T-helper 17 cell (primary cell): ENCODE measurements at places on chromosomes 3 and 15. TPM values are rescaled to one million over a fixed set of nuclear protein-coding genes. Genes with fewer than 3 reads are reported as not detected.

DNA sequence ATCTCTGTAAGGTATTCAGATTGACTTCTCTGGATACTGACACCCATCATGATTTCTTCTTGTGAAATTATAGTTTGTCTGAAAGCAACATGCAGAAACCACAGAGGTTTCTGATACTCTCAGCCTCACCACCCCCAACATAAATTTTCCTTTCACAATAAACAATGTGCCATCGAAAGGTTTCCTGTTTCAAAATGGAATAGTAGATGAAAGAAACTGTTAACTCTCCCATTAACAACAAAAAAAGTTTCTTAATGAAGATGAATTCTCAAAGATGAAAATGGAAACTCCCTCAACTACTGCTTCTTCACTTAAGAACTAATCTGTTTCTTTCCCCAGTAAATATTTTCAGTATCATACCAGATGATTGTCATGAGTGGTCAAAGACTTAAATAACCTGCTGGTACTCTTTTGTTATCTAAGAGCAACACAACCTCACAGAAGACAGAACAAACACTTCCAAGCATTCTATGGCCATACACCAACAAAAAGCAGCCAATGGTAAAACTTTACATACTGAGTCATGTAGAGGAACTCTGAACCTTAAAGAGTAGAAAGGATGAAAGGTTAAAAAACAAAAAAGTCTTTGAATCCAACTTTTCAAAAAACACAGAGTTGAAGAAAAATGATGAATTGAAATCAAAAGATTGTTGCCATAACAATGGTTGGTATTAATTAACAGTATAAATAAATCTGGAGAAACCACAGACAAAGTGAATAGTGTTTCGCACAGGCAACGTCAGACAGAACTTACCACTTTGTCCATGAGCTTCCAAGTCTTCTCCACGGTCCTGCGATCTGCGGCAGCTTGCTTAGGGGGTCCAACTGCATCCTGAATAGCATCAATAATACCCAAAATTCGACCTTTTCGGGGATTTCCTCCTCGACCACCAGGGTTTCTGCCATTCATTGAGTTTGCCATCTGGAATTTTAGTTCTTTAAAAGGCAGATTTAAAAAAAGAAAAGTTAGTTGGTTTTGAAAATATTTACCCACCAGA lies 1.9 kb downstream of the CBLB start:
- no peak for DNase-seq

Gene KIF23
- total RNA-seq: 4.3 TPM

Gene KIF7
- 0.05 TPM for total RNA-seq

Gene TUSC7
- not detected for total RNA-seq

DNA sequence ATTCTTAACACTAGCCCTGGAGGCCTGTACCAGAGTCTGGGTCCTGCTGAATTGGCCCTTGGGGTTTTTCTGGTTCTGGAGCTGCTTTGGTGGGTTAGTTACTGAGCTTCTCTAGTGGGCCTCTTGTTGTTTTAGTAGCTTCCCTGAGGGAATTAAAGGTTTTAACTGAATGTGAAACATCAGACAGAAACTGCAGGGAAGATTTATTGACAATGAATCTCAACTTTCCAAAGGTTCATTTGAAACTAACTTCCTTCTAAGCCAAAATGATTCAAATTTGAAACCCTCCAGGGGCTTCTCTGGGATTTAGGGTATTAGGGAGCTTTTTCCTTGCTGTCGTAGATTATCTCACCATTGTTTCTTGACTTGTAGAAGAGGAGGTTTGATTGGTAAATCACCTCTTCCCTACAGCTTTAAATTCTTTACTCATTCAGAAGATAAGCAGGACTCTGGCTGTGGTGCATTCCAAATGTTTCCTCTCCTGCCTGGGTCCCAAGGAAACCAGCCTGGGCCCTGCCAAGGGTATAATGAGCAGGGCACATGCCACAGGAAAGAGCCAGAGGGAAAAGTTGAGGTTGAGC lies 71.0 kb downstream of the TP63 start:
- no peak for DNase-seq

GRCh38 chr3:158671821-158672214 lies 630 bp downstream of the LXN start:
- DNase-seq: no peak

DNA sequence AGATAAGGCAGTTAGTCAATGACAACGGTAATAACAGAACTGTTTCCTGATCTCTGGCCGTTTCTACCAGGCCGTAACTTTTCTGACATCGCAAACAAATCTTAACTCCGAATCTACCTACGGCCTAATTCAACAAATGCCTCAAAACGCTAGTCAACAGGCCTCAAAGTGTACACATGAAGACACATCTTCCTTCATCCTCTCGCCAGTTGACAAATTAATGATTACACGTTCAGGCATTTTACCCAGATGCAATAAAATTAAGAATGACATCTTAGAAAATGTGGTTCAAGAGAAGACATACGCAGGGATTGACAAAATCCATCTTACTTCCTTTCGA lies 1.5 kb downstream of the SFMBT1 start:
- no peak for DNase-seq

Gene CTXN2
- not detected for total RNA-seq

GRCh38 chr3:25130724-25131520 lies 297.1 kb upstream of the RARB start:
- no peak for DNase-seq

Gene NEO1
- total RNA-seq: 22.9 TPM

GRCh38 chr3:127808197-127808596 lies 14.1 kb downstream of the MGLL start:
- DNase-seq: no peak

Gene ZKSCAN7
- total RNA-seq: 0.81 TPM

- DNase-seq: peak; percentile 11
These were observed 843 bp downstream of the GLCE start for GRCh38 chr15:69161079-69161877.

GRCh38 chr3:78347176-78347575 lies 1307.3 kb downstream of the ROBO2 start:
- no peak for DNase-seq

- no peak for DNase-seq
These were observed 81.9 kb downstream of the CHL1 start for GRCh38 chr3:278300-279064.

DNA sequence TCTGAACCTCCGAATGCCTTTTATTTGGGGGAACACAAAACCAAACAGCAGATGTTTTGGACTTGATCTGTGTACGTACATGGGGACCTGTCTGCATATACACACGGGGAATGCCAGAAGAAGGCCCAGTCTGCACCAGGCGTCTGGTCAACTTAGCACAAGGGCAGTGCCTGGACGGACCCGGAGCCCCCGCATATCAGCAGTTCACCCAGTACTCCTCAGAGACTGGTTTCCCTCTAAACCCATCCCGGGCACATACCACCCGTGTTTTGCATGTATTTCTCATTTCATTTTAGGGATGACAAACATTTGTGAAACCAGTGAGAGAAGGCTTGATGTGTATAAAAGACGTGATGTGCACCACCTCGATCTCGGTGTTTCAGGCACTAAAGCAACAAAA lies 49.7 kb downstream of the KLHL25 start:
- no peak for DNase-seq

Gene CCDC80
- not detected for total RNA-seq

DNA sequence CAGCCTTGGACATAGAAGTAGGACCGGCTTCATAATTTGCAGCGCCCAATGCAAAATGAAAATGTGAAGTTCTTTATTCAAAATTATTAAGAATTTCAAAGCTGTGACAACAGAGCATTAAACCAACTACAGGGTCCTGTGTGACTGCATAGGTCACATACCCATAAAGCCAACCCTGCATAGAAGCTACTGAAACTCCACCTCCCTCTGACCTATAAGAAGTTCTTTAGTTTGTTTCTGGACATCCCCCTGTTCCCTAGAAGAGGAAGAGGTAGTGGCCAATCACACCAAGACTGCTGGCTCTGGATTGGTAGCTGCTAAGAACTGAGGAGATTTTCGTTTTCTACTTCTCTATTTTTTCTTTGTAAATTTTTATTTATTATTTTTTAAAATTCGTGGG lies 9.0 kb upstream of the SELENOT start:
- DNase-seq: no peak

DNA sequence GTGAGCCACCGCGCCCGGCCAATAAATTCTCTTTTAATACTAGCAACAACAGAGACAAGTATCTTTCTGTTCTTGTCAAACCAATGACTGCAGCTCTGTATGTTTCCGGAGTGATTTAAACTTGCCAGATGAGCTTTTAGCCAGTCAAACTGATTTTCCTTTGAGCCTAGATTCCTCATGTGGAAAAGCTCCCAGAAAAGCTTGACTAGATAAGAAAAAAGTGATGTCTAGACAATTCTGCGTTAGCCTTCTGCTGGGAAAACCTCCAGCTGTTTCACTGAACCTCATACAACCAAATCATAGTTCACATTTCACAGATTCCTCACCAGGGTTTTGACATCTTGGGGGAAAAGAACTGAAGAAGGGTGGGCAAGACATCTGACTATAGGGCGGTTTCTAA lies 78.6 kb downstream of the MAGI1 start:
- no peak for DNase-seq

- no peak for DNase-seq
These were observed 603.3 kb upstream of the TBL1XR1 start for GRCh38 chr3:177800561-177800960.

DNA sequence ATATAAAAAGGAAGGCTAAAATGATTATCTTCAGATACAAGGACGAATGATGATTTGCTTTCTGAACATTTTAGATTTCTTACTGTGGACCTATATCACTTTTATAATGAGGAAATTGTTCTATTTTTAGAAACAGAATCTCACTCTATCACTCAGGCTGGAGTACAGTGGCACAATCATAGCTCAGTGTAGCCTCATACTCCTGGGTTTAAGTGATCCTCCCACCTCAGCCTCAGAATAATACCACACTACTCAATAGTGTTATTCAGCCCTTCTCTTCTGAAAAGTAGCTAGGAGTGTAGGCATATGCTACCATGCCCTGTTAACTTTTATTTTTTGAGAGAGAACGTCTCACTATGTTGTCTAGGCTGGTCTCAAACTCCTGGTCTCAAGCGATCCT lies 15.8 kb downstream of the DNAJC13 start:
- DNase-seq: no peak

Gene GASK1A
- not detected for total RNA-seq

Gene MYZAP
- total RNA-seq: 6.2 TPM
